ENCODE measurements at places on chromosomes 16 and 17.

DNA sequence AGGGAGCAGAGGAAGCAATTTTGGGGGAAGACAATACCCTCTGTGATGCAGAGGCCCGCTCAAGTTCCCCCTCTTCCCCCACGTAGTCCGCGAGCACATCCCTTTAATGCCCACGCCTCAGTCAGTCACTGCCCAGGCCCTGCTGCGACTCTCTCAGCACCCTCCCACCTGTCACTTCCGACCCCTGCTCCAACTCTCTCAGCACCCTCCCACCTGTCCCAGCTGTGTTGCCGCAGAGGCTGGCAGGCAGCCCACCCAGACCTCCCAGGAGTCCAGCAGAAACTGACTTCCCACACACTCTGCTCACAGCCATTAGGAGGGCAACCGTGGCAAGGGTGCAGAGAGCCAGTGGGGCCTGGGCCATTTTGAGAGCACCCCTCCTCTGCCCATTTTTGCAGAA lies 92.7 kb downstream of the WSCD1 start:
- no peak for DNase-seq

DNA sequence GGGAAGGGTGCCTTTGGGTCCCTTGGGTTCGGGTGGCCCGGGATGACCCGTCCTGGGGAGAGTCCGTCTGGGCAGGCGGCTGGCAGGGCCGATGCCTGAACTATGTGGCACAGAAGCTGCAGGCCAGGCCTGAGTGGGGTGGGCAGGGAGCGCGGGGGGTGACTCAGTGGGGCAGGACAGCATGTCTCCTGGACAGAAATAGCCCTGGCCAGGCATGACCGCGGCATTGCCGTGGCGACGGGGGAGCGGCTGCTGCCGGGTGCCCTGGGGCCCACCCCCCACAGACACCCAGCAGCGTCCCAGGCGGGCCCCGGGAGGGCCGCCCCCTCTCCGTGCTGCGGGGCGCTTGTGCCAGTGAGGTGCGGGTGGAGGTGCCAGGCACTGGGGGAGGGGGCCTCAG lies 1.8 kb upstream of the C1QTNF8 start:
- no peak for DNase-seq

DNA sequence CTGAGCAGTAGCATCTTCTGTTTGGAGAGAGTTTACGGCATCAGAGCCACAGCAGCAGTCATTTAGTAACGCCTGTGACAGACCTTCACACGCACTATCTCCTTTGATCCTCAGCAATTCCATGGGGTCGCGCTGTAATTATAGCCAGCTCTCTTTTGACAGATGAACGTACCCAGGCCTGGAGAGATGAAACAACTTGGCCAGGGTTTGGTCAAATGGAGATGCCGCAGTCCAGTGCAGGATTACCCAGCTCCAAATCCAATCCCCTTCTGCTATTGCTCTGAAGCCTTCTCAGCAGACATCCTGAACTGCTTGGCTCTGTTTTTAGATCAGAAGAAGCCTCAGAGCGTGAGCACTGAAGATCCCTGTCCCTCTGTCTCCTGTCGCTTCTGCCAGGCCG lies 83.9 kb downstream of the SOX9 start:
- DNase-seq, result no peak

- DNase-seq, result peak; percentile 19
Observed at GRCh38 chr17:17971431-17972125, 622 bp downstream of the TOM1L2 start.

DNA sequence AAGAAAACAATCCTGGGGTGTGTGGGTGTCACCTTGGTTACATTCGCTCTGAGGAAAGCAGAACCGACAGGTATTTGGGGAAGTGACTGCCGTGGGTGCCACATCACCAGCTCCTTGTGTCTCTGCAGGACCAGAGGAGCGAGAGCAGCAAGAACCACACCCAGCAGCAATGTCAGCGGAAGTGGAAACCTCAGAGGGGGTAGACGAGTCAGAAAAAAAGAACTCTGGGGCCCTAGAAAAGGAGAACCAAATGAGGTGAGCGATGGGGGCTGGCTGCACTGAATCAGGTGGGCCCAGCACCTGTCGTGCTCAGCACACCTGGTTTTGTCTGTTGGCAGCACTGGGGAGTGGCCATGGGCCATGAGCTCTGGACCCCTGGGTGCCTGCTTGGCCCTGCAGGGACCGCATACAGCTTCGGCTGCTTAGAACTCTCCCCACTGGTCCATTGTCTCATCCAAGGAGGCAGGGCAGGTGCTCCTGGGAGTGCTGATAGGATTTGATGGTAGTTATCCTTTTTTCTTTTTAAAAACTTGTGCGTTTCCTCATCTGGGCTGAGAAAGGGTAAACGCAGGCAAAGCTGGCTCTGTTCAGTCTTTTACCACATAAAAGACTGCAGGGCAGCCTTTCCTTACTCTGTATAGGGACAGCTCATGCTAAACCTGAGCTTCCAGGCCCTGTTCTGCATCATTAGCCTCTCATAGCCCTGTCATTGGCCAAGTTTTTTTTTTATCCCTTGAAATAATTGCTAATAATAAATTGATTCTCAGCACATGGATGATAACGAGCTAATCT lies 29.4 kb downstream of the HMOX2 start:
- no peak for DNase-seq

- no peak for DNase-seq
Observed at GRCh38 chr17:82283208-82283749, 9.8 kb upstream of the CSNK1D start.

DNA sequence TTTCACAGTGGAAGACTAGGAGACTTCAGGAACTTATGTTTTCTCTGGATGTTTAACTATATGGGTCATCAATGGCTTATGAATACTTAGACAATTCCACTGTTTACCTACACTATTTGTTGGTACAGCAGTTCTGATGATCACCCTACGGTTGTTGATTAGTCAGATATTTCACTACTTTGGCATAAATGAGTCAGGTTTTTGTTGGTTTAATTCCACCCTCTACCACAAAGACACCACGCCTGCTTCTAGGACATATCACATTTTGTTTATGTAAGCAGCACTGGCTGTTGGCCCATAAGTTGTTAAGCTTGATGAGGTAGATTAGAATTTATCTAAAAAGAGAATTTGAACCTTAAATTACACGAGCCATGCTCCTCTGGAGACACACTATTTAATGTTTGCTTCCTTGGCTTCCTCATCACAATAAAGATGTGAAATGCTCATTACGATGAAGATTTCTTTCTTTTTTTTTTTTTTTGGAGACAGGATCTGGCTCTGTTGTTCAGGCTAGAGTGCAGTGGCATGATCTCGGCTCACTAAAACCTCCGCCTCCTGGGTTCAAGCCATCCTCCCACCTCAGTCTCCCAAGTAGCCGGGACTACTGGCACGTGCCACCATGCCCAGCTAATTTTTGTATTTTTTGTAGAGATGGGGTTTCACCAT lies 4.3 kb downstream of the GDE1 start:
- DNase-seq, result no peak

DNA sequence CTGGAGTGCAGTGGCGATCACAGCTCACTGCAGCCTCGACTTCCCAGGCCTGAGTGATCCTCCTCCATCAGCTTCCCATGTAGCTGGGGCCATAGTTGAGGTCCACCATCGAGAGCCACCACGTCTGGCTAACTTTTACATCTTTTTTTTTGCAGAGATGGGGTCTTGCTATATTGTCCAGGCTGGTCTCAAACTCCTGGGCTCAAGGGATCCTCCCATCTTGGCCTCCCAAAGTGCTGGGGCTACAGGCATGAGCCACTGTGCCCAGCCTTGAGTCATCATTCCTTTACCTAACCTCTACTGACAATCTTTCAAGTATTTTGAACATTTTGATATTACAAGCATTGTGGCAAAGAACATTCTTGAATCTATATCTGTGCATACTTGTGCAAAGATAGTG lies 9.4 kb upstream of the CCDC92B start:
- DNase-seq, result no peak

DNA sequence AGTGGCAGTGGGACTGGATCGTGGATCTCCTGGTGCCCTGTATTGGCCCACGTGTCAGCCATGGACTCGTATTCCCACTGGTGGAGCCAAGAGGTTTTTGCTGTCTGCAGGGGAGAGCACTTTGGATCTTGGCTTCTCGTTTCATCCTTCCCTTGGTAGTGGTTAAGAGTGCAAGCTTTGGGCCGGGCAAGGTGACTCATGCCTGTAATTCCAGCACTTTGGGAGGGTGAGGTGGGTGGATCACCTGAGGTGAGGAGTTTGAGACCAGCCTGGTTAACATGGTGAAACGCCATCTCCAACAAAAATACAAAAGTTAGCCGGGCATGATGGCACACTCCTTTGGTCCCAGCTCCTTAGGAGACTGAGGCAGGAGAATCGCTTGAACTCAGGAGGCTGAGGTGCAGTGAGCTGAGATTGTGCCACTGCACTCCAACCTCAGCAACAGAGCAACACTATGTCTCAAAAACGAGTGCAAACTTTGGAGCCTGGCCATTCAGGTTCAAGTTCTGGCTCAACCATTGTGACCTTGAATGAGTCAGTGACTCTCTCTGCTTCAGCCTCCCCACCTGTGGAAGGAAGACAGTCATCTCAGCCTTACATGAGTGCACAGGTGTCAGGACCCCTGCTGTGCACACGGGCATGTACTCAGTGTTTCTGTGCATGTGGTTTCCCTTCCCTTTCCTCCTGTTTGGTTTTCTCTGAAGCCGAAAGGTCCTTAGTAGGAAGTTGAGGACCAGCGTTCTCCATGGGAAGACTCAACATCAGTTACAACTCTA lies 57.4 kb downstream of the PLCG2 start:
- DNase-seq, result no peak

DNA sequence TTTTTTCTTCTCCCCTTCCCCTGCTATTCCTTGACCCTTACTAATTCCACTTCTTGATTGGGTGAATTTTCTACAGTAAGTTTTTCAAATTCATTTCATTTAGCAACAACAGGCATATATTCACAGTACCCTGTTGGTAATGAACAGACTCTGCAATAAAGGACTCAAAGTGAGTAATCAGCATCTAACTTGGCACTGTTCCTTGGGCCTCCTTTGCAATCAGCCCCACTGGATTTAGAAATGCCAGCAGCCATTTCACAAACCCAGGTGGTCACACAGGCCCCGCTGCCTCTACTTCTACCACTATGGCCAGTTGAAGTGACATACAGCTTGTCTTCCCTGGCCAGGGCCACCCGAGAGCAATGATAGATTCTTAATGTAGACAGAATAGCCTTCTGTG lies 113.8 kb downstream of the CYB561 start:
- DNase-seq, result no peak

- DNase-seq, result no peak
Observed at GRCh38 chr16:54932737-54933254, 2.1 kb downstream of the IRX5 start.

Data from hindlimb muscle (tissue), 1 donor.